ENCODE measurements at places on chromosomes 1 and 21.

DNA sequence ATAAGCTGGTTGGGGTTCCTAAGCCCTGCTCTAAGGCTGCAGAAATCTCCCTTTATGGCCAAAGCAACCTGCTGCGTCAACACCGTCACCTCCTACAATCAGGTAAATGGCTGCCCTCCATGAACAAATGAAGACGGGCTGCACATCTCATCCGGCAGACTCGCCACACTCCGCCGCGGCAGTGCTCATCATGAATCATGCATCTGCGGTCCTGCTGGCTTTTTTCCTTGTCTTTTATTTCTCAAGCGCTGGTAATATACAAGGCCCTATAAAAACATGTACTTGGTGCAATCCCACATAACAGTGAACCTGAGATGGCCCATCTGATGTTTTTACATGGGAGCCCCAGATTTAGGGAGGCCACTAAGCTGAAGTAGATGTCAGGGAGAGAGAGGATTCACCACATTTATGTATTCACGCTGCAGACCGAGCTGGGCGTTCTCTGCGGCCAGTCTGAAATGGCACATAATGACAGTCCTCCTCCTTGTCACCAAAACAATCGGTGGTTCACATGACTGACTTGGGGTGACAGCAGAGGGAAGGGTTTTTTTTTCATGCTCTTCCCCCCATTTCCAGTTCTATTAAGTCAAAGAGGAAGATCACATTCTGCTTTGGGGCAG is 91.6 kb downstream of the KAZN start:
- DNase-seq = no peak

- peak; percentile 6 for DNase-seq
Measured at GRCh38 chr1:61081686-61082310, 563 bp upstream of the NFIA start.

GRCh38 chr1:21051177-21051825 is 125.4 kb downstream of the EIF4G3 start:
- DNase-seq = peak; percentile 11

- no peak for DNase-seq
Measured at GRCh38 chr1:234373959-234374254, 651 bp downstream of the COA6 start.

GRCh38 chr21:34170886-34171285 is 97.5 kb downstream of the MRPS6 start:
- DNase-seq = no peak

DNA sequence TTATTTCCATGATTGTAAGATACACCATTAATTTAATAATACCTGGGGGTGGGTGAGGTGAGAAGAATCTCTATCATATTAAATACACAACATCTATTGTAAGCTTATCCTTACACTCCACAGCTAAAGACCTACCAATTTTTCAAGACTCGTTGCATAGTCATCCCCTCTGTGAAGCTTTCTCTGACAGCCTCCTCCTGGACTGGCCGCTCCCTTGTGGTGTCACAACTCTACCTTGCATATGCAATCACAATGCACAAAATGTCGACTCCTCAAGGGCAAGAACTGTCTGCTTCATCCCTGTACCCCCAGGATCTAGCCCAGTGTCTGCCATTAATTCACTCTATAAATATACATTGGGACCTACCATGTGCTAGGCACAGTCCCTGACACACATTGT is 2.4 kb upstream of the PTGFRN start:
- no peak for DNase-seq

- no peak for DNase-seq
Measured at GRCh38 chr1:209046935-209047334, 536.6 kb upstream of the CAMK1G start.

DNA sequence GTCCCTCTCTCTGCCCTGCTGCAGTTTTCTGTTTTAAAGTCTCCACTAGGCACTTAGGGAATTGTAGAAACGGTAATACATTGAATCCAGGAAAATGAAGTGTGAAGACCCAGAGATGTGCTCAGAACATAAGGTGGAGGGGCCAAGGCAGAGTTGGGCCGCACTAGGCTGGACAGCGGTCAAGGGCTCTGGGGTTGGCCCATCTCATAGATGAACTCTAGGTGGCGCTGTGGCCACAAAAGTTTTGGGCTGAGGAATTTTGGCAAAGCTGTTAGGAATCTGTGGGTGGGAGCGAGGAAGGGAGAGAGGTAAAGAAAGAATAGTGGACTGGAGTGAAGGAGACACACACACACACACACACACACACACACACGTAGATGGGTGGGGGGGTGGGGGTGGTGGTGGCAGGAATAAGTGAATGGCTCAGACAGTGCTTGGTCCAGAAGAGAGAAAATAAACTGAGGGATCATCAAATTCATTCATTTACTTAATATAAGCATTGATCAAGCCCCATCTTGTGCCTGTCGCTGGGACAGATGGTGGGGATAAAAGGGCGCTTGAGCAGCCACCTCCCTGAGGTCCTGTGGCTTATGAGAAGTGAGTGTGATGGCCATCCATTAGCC is 258.5 kb downstream of the TRABD2B start:
- DNase-seq = no peak

GRCh38 chr1:159266832-159267231 is 35.3 kb upstream of the FCER1A start:
- no peak for DNase-seq

DNA sequence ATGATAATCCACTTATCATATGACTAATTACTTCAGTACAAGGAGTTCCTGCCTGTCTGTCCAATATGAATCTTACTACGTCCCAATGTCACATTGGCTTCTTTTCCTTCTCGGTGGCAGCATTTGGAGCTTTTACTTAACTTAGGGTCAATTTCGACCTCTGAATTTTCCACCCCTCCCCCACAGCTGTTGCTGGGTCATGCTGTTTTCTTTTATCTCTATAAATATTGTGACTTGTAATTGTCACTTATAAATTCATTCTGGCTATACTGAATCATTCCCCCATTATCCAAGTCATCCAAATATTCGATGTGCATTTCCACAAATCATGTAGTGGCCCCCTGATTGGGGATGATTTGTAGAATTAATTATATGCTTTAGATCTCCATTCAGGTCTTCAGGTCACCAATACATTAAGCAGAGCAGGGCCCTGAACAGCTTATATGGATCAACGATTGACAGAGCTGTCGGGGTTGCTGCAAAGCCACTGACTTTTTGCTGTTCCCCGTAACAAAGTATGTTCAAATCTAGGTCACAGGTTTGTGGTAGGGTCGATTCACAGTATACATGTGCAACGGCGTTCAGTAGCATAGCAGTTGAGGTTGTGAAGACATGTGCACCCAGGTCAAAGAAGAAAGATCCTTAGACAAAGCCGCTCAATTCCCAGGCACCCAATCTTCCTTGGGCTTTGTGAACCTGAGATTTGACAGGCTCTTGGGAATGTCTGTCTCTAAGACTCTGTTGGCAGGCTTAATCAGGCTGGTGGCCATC is 18.3 kb upstream of the RNU1-4 start:
- DNase-seq = no peak

DNA sequence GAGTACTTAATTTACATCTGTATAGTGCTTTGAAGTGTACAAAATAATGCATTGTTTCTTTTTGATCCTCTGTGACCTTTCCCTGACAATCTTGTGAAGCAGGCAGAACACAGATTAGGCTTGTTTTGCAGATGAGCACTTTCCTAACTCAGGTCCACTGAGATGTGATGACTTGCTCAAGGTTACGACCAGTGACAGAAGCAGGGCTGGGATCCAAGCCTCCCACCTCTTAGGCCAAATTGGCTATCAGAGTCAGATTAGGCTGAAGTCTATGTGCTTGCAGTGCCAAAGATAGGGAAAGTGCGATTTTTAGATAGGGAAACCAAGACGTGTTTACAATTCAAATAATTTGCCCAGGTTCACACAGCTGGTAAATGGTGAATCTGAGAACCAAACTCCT is 147.3 kb downstream of the OMA1 start:
- no peak for DNase-seq

DNA sequence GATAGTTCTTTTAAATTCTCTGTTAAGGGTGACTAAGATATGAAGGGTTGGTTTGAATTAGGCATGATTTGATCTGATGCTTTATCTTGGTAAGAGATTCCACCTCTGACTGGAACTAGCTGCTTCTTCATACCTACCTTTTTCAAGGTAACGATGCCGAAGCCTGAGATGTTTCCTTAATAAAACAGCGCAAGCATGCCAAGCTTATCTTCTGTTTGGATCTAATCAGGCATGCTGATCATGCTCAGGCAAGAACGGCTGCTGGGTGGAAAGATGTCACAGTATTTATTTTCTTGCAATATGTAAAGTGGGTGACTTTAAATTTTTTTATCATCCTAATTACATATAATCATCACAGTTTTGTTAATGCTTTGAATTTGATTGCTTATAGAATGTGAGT is 148.7 kb downstream of the ADGRL2 start:
- DNase-seq = no peak

DNA sequence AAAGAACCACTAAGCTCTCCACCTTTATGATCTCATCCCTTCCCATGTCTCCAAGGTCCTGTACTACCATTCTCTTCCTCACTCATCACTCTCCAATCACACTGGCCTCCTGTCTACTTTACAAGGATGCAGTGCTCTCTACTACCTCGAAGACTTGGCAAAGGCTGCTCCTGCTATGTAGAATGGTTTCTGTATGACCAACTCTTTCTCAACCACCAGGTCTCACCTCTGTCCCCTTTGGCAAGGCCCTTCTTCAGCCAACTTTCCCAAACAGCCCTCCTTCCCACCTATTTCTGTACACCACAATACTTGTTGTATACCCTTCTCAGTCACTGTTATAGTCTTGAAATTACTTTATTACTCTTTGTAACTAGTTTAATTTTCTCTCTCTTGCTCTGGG is 41.2 kb downstream of the FYB2 start:
- no peak for DNase-seq

- DNase-seq = no peak
Measured at GRCh38 chr1:3097231-3097630, 28.2 kb downstream of the PRDM16 start.

GRCh38 chr1:248792342-248792741 is 33.4 kb downstream of the SH3BP5L start:
- DNase-seq = no peak

All from HL-60 (cell line).